ENCODE measurements at places on chromosomes 6 and 20.

GRCh38 chr6:161543684-161544309, 269.9 kb upstream of the AGPAT4 start:
- no peak for DNase-seq

- DNase-seq, result no peak
These were observed 37.8 kb upstream of the STXBP5 start for GRCh38 chr6:147166360-147166944.

GRCh38 chr20:19527509-19527908, 230.5 kb upstream of the RIN2 start:
- no peak for DNase-seq

DNA sequence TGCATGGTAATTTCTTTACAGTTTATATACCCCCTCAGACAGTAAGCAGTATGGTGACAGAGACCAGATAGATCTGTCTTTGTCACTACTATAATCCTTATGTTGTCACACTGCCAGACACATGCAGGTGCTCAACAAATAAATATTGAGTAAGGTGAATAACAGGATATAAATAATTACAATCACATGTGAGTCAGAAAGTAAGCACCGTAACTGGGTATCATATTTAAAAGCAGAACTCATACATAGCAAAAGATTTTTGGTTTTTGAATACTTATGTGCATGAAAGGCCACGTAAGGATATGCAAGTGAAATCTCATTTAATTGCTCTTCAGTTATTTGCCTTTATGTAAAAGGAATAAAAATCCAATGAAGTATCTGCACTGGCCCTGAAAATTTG, 17.4 kb downstream of the CNBD2 start:
- DNase-seq, result no peak

DNA sequence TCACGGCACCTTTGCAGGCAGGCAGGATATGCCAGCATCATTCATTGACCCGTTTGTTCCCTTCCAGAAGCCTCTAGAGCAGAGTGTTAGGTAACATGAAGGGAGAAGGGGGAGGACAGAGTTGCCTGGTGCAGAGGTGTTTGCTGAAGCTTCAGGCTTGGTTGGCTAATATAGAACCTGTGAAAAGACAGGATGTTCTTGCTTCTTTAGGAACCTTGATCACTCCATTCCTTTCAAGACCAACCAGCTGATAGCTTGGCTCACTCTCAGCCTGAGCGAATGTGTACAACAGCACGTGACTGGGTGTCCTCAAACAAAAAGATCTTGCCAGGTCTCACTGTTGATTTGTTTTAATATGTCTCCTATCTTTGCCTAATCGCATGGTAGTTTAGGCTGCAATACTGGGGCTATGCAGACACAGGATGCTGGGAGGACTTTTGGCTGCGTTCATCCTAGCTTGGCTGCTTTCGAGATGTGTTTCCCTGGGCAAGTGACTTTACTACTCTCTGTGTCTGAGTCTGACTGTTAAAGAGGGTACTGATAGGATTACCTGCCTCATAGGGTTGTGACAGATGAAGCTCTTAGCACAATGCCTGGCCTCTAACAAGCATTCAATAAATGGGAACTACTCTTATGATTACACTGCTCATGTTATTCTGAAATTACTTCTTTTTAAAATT, 16.0 kb downstream of the SHLD1 start:
- DNase-seq, result no peak

DNA sequence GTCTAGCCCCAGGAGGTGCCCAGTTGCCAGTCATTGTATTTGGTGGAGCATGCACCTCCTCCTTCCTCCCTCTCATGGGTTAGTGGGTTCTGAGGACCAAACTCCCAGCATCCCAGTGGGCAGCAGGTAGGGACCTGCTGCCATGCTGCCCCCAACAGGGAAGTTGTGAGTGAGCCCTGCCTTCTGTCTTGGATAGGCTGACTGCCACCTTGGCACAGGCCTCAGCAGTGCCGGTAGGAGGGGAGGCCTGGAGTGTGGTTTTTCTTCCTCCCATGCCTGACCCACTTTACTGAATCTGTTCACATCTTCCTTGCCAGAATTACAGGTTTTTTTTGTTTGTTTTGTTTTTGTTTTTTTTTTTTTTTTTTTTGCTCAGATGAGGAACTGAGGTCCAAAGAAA, 24.5 kb downstream of the PLCG1 start:
- no peak for DNase-seq

- DNase-seq, result peak; percentile 55
These were observed 8.8 kb downstream of the RAET1L start for GRCh38 chr6:150016324-150017185.

DNA sequence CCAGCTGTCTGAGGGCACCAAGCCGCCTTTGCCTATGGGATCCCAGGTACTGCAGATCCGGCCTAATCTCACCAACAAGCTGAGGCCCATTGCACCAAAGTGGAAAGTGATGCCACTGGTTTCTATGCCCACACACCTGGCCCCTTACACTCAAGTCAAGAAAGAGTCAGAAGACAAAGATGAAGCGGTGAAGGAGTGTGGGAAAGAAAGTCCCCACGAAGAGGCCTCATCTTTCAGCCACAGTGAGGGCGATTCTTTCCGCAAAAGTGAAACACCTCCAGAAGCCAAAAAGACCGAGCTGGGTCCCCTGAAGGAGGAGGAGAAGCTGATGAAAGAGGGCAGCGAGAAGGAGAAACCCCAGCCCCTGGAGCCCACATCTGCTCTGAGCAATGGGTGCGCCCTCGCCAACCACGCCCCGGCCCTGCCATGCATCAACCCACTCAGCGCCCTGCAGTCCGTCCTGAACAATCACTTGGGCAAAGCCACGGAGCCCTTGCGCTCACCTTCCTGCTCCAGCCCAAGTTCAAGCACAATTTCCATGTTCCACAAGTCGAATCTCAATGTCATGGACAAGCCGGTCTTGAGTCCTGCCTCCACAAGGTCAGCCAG, 283.0 kb downstream of the TSHZ2 start:
- DNase-seq, result no peak

GRCh38 chr20:9710685-9711084, 128.2 kb downstream of the PAK5 start:
- no peak for DNase-seq

GRCh38 chr6:126530775-126531174, 190.9 kb downstream of the CENPW start:
- no peak for DNase-seq

- DNase-seq, result peak; percentile 23
These were observed 85.3 kb upstream of the BHLHE23 start for GRCh38 chr20:63091901-63092659.

DNA sequence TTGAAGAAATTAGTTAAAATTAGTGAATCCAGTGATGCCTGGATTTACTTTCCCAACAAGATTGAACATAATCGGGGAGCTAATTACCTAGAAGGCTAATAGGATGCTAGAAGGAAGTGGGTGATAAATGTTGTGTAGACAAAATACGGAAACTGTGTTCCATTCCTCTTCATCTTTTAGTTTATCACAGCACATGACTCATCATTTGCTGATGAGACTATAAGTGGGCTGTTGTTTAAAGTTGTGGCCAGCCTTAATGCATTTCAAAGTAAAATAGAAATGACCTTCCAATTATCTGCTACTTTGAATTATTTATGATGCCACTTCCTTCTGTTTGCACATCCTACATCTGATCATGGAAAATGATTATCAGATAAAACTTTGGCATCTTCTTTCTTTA, 43.4 kb downstream of the OGFRL1 start:
- no peak for DNase-seq

- DNase-seq, result no peak
These were observed 669.4 kb downstream of the TFAP2A start for GRCh38 chr6:9745476-9745875.

- no peak for DNase-seq
These were observed 162.0 kb upstream of the EPHA7 start for GRCh38 chr6:93581371-93581770.

GRCh38 chr6:98324446-98324845, 509.9 kb upstream of the POU3F2 start:
- DNase-seq, result no peak

DNA sequence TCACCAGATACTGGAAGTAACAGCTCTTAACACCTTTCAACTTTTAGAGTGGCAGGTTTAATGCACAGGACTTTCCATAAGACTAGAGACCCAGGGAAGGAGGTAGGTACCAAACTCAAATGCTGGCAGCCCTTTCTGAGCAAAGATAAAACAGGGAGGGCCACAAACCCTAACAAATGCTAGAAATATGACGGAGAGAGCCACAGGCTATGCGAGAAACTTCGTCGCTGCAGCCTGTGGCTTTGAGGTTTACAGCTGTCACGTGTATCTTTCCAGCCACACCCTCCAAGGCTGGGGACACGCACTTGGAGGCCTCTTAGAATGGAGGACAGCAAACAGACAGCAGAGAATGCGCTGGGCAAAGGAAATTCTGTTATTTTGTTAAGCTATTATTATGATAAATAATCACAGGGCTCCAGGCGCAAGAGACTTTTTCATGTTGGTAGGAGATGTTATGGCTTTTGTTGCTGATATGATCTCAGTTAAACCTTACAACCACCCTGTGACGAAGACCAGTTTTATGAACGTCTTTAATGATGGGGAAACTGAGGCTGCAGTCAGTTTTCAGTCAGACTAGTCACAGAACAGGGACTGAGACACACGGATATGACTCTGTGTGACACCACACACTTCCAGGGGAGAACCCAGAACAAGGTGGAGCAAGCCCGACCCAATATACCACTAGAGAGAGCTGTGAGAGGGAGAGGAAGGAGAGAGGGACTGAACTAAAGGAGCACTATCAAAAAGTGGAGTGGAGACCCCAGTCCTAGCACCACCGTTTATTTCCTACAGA, 2.0 kb downstream of the TRAM2 start:
- no peak for DNase-seq

DNA sequence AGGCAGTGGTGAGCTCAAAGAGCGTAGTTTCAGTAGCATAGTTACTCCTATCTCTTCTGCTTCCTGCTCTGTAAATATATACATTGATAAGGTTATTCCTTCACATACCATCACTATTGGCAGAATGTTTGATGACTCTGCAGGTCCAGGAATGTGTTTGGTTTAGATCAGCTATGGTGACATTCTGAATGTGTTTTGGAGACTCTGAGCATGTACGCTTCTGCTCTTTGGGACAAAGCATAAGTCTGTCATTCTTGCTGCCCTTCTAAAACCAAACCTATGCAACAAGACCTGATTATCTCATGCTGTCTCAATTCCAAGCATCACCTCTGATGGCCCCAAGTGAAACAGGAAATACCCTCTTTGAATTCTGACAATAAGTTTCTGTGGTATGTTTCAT, 1074.3 kb downstream of the KIF16B start:
- DNase-seq, result no peak

GRCh38 chr6:21828704-21829103, 235.2 kb downstream of the SOX4 start:
- DNase-seq, result no peak

DNA sequence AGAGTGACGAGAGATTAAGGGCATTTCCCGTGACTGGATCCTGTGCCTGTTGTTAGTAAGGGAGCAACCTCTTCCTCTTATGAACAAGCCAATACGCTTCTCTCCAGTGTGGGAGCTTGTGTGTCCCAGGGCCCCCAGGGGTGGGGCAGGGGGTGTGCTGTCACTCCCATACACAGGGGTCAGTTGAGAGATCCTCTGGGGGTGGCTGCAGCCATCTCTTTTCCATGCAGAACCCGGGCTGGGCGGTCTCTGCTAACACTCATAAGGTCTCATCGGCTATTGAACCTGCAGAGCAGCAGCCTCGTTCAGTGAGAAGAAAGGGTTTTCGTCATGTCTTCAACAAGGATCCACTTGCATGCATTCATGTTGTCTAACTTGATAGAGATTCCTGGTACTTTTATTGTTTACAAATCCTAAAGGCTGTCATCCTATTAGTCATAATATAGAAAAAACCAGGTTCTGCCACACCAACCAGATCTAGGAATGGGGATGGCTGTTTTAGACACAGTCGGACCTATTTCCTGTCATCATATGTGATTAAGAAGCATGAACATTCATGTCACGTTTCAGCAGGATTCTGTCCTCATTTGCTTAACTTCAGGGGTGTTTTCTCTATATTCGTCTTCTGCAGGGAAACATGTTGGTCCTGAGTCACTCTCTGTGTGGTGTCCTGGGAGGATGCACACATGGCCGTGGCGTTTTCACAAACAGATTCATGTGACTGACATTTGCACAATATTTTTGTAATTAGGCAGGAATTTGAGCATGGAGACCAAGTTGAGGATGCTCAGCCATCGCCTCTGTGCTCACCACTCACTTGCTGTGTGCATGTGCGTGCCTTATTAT, 13.3 kb upstream of the THBS2 start:
- no peak for DNase-seq

DNA sequence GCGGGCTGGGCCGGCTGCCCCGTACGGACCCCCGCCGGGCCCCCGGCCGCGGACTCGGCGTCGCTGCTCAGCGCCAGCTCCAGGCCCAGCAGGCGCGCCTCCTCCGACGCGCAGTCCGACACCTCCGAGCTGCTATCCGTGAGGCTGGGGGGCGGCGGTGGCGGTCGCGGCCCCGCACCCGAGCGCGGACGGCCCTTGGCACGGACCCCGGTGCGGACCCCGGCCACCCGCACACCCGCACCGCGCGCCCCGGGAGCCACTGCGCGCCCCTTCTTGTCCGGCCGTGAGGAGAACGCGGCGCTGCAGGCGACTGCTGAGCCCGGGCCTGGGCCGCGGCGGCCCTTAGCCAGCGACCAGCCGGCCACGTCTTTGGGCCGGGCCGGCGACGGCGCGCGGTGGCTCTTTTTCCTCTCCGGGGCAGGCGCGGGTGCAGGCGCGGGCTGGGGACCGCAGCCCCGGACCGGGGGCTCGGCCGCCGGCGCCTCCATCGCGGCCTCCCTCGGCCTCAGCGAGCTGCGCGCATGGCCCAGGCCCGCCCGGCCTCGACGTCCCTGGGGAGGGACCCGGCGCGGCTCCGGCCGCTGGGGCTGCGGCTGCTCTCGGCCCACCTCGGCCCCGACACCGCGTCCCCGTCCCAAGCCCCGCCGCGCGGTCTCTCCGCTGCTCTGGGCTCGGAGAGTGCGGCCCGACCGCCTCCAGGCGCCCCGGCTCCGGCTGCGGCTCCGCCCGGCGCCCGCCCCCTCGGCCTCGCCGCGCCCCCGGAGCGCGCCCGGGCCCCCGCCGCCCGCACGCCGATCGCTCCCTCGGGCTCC, 12.9 kb upstream of the TLDC2 start:
- DNase-seq, result no peak

DNA sequence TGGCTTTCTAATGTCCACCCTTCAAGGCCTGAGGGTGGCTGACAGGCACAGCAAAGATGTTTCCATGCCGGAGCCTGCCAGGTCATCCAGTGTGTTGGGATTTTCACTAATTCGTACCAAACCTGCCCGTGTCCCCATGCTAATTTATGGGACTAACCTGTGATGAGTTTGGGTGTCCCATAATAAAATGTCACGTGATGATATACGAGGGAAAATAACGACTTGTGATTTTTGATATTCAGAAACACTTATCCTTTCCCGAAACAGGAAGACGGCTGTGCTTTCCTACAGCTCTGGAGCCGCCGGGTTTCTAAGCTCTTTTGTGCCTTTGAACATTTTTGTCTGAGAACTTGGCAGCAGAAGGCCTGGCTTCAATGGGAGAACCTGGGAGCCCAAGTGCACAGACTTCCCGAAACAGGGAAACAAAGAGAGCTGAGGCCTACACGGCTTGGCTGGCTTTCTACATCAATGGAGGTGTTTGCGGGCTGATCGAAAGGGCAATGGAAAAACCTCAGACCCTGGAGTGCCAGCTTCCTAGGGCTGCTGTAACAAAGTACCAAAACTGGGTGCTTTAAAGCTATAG, 171.9 kb upstream of the JARID2 start:
- no peak for DNase-seq

Measured in right forelimb (tissue), 1 donor.